ENCODE measurements at places on chromosomes 5 and 9.
A peak's percentile ranks its signal among the peaks of the same experiment; 100 is the strongest.

DNA sequence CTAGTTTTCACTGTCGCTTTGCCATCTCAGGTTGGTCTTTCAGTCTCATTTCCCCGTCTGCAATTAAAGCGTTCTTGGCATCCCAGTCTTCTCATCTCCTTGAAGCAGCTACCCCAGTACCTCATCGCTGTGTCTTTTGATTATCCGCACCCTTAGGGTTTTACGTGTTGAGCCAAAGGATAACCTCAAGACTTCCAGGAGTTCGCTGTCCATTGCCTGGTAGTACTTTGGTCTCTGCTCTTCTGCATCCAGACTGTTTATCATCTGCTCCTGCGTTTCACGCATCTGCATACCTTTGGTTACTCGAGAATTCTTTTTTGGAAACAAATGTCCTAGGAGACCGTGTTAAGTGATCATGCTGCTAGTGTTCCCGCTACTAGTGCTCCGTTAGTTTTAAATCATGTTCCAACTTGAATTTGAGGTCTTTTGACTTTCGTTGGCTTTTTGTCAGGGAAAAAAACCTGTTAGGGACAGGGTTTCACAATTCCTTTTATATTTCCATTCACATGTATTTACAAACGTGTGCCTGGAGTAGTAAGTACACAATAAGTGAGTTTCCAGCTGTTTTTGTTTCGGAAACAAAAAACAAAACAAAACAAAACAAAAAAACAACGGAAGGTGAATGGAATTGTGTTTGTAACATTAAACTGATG is 888 bp downstream of the RABGAP1 start:
- peak; percentile 77 for DNase-seq

GRCh38 chr9:115107701-115108100 is 10.3 kb downstream of the TNC start:
- DNase-seq = no peak

DNA sequence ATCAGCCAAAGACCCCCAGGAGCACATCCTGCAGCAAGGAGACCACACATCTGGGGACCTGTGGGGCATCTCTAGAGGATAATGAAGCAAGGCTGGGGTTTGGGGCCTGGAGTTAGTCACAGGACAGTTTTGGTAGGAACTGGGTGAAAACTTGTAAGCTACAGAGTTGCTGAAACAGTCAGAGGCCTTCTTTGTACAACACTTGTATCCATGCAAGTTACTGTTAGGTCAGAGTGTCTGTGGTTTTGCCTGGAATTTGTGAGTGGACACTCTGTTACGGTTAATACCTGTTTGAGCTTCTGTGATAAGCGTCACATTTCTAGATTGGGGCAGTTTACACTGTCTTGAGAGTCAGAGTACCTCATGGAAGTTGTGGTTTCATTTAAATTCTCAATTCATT is 22.6 kb upstream of the ASPN start:
- DNase-seq = no peak

GRCh38 chr9:72305102-72305546 is 59.9 kb downstream of the ZFAND5 start:
- peak; percentile 99 for DNase-seq

DNA sequence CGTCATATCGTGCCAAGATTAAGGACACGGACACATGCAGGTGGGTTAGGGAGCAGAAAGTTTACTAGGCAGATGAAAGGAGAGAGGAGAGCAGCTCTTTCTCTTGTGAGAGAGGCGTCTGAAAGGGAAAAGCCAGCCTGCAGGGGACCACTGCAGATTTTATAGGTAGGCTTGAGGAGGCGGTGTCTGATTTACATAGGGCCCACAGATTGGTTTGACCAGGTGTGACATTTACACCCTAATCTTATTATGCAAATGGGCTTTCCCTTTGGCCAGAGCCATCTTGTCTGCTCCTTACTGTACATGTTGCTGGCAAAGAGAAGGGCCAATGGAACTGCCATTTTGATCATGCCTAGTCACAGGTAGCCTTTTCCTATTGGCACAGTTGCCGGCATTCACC is 137.2 kb upstream of the TAF11L2 start:
- DNase-seq = no peak

DNA sequence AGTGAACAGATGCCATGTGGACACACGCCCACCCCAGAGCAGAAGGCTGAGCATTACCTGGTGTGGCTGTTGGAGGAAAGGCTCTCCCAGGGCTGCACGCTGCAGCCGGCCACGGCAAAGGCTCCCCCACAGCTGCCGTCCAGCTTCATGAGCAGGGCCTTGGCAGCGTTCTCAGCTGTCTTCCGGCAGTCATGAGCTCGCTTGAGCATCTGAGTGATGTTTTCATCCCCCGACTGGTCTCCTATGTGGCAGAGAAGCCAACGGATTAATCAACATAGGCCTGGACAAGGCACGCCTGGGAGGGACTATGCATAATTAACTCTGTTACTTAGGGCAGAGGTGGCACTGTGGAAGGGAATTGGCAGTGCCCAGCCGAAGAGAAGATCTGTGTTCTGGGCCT is 87.3 kb downstream of the DCP2 start:
- no peak for DNase-seq

DNA sequence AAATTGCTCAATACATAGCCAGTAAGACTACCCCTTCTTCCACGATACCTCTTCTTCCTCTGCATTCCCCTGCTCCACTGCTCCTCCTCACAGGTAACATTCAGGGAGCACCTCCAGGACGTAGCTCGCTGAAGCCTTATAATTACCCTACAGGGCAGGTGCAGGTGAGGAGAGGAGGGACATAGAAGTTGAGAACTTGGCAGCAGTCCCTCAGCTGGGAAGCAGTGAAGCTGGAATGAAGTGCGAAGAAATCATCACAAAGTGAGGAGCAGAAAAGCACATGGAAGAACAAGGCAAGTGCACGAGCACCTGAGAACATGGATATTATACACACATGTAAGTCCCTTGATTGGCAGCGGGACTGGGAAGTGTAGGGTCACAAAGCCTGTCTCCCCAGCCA is 118.2 kb downstream of the HSD17B3 start:
- DNase-seq = no peak

DNA sequence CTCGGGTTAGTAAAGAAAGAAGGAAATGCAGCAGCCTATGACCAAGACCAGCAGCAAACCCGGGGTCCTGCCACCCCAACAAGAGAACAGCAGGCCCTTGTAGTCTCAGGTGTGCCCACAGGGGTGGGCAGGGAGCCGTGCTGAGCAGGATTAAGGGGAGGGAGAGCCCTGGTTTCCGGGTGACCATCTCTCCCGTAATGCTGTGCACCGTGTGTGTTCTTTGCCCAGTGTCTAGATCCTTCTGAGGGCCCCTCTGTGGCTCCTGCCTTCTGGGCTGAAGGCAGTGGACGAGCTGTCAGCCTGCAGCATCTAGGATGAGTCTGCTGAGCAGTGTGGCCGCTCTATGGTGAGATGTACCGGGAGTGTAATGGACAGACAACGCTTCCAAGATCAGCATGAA is 12.7 kb upstream of the PLEKHG4B start:
- no peak for DNase-seq

DNA sequence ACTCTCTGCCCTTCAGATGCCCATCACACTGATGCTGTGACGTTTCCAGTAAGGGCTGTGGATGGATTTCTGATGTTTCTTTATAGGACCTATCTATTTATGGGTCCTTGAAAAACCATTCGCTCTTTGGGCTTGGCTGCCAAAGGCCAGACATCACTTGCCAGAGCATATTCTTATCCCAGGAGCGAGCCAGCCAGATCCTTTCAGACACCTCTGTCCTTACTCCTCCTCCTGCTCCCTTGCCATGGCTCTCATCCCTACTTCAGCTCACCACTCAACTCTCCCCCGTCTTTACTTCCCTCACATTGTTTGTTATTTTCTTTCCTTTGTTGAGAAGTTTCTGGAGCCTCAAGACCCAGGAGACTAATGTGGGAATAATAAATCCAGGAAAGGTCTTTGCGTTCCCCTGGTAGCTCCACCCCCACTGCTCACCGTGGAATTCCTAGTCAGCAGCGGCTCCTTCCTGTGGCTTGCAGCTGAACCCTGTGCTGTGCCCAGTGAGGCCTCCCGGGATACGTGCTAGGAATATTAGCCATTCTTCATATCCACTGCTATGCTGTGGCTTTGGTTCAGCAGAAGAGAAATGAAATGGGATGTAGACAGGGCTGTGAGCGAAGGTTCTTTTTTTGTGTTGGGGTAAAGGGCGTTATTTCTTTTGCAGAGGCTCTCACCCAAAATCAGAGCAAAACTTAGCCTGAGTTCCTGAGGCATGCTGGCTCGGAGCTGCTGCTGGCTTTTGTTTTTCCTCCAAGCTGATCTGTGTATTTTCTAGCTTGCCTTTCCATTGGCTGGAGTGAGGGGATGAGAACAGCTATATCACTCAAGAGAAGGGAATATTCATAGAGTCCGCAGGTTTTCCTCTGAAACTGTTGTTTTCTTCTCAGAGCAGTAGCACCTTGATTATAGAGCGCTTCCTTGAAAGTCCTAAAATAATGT is 171.1 kb downstream of the SAXO1 start:
- no peak for DNase-seq

DNA sequence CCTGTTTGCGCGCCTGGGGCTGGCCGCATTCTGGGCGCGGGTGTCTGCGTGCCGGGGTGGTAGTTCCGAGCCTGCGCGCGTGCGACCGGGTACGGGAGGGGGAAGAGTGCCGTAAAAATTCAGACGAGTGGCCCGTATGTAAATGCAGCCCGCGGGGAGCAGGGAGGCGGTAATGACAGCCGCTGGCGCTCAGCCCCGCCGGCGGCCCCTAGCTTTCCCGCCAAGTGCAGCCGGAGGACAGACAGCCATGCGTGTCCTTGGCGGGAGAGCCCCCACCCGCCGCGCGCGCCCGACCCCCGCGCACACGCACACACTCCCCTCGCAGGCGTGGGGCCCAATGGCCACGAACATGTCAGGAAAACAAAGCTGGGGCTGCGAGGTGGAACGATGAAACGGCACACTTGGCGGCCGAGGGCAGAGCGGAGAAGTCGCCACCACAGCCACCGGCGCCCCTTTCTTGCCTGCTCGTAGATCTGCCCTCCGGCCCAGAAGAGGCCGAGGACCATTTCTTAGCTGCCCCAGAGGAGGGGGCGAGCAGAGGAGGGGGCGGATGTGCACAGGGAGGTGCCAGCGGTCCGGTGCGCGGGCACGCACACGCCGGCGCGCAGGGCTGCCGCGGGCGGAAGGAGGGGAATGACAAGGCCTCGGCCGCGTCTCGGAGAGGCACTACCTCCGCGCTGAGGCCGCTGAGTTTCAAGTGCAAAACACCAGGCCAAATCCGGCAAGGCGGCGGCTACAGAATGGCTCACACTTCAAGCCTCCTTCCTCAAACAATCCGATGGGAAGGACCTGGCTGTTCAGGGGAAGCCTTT is 208.4 kb downstream of the MEF2C start:
- DNase-seq = no peak

GRCh38 chr5:120320626-120321025 is 143.5 kb upstream of the PRR16 start:
- no peak for DNase-seq

DNA sequence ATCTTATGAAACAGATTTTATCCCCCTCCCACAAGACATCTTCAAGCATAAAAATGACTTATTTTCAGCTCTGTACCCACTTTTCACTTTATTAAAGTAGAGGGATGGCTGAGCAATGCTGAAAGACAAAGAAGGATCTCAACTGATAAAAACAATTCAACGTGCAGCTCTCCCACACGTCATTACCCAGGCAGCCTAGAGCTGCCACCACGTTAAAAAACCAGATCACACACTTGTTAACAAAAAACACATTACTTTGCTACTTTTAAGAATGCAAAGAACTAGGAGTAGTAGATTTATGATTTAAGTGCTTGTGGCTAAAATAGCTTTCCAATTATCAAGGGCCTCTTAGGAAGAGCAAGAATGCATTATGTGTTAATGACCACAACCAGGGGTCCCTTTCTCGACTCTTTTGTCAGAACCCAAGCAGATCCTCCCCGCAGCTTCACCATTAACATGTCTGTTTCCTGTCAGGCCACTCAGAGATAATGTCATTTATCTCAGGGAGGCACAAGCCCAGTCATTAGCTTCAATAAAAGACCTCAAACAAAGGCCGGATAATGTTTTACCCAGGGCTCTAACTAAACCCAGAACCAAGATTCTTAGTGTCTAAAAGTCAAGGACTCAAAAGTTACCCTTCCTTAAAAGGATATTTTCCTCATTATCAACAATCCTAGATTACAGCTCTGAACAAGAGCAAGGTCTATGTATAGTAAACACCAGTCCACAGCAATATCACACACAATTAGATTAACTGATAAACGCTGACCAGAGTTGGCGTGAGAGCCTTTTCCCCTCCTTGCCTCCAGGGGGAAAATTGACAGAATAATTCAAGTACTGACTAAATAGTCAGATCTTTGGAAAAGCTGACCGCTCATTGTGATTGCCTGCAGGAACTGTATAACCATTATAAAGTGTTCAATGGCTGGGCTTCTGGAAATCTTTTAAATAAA is 7.5 kb downstream of the ZNF608 start:
- DNase-seq = no peak

GRCh38 chr5:159471904-159472303 is 141.6 kb upstream of the IL12B start:
- no peak for DNase-seq

DNA sequence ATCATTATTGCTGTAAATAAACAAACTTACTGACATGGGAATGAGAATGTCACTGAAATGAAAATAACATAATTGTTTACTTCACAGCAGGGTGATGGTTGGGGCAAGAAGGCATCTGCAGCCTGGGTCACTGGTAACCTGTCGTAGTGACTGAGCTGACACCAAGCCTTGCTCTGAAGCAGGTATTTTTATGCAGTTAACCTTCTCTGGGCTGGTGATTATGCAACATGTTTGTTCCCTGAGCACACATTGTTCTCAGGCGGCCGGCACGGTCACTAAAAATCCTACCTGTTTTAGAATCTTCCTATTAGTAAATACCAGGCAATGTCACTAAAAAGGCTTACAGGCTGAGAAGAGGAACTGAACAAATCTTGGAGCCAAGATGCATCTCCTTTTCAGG is 157.7 kb upstream of the NR3C1 start:
- no peak for DNase-seq

- no peak for DNase-seq
These were observed 411.5 kb downstream of the PLK2 start for GRCh38 chr5:58048185-58048925.

DNA sequence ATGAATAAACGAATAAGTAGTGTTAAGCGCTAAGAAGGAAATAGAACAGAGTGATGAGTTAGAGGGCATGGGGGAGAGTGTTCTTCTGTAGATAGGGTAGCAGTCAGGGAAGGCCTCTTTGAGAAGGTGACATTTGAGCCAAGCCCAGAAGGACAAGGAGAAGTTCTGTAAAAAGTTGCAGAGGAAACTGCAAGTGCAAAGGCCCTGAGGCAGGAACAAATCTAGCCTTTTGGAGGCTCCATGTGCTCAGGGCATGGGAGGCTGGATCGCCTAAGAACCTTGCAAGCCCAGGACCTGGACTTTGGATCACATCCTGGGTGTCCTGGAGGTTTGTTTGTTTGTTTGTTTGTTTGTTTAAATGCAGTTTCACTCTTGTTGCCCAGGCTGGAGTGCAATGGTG is 8.0 kb downstream of the EIF4E1B start:
- DNase-seq = no peak

- DNase-seq = peak; percentile 94
These were observed 1.0 kb downstream of the IL7R start for GRCh38 chr5:35857606-35858205.

Measured in bronchial epithelial cell (primary cell).